ENCODE measurements at places on chromosomes 2 and 18.

- peak overlapping the region; percentile 23 for H3K27ac ChIP-seq
- DNase-seq = no peak
- no peaks in the 10 kb centered on the region for H3K4me1 ChIP-seq
- peaks cover 8% of the 10 kb centered on the region for H3K36me3 ChIP-seq
Observed at GRCh38 chr2:48474574-48475298, 55.2 kb upstream of the STON1 start.

DNA sequence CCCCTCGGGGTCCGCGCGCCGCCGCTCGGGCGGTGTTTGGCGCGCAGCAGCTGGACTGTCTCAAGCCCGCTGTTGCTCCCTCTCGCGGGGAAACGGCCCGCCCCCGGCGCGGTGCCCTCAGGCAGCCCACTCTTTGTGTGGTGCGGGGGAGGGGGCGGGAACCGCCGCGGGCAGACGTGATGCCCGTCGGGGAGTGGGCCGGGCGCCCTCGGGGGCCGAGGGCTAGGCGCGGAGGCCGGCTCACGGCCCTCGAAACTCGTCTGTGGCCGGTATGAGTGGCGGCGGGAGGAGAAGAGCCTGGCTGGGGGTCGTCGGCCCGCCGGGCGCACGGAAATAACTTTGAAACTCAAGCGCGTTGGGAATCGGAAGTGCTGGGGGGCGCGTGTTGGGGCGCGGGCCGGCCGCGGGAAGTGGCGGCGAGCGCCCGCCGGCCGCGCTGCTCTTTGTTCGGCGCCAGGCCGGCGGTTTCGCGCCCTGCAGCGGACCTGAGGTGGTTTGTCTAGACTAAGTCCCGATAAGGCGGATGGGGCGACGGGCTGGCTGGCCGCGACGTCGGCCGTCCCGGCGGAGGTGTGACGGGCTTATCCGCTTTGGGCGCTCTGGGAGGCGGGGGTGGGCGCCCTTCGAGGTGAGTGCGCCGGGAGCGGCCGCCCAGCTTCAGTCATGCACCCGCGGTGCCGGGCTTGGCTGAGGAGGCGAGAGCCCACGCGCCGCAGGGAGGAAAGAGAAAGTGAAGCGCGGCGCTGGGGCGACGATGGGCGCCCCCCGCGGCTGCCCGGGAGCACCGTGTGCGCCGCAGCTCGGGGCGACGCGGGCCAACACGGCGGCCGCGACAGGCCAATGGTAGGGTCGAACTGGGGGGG, 679 bp downstream of the PTMA start:
- no peak for DNase-seq
- H3K4me1 ChIP-seq = peaks cover 23% of the 10 kb centered on the region

GRCh38 chr2:238476258-238476657, 49.5 kb downstream of the ASB1 start:
- DNase-seq = no peak
- H3K4me3 ChIP-seq = no peak overlapping the region
- no peaks in the 10 kb centered on the region for H3K36me3 ChIP-seq
- no peaks in the 10 kb centered on the region for H3K4me1 ChIP-seq
- no peak overlapping the region for H3K27ac ChIP-seq
- H3K27me3 ChIP-seq = no peaks in the 10 kb centered on the region

DNA sequence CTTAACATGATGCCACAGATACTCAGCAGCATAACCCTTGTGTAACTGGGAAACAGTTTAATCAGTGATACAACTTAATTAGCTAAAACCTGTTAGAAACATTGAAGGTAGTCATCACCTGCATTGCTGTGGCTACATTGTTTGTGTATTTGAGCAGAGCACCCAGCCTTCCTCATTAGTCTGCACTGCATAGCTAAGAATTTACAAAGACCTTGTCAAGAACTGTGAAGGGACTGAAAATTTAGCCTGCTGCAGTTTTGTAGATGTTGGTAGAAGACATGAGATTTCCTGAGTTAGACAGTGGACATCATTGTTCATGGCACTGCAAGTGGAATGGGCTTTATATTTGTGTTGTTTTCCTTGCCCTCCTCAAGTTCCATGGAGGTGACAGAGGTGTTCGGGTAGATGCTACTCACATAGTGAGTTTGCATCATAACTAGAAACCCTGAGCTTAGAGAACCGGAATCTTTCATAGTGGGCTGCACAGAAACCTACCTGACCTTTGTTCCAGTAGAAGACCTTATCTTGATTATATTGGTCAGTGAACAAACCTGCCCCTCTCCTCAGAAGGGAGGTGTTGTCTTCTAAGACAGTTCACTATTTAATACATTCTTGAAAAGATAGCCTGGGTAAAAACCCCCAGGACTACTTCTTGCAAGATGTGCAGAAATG, 12.5 kb downstream of the VAPA start:
- DNase-seq = no peak
- peak overlapping the region; percentile 80 for H3K27ac ChIP-seq
- H3K4me1 ChIP-seq = no peaks in the 10 kb centered on the region
- no peaks in the 10 kb centered on the region for H3K36me3 ChIP-seq

DNA sequence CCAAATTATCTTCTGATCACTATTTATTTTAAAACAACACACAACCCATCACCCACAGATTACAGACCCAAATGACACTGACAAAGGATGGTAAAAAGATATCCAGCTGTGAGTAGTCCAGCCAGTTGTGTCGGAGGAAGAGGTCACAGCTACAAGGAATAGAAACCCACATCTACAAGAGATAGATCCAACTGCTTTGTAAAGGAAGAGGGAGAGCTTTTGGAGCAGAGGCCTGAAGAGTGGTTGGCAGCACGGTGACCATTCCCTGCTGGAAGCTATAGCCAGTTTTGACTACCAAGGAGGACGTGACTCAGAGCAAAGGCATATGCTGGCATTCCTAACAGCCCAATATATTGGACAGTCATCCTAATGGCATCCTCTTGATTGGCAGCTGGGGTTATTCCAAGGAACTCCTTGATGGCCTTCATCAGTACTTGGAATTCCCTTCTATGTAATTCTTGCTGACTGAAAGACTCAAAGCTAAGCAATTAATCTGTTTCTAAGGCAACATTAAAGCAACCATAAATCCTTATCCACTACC, 17.1 kb downstream of the SLC8A1 start:
- no peak overlapping the region for H3K4me3 ChIP-seq
- peaks cover 8% of the 10 kb centered on the region for H3K4me1 ChIP-seq
- H3K36me3 ChIP-seq = no peaks in the 10 kb centered on the region
- peak overlapping the region; percentile 63 for H3K27ac ChIP-seq
- no peak for DNase-seq

- H3K27ac ChIP-seq = no peak overlapping the region
- DNase-seq = no peak
- H3K36me3 ChIP-seq = no peaks in the 10 kb centered on the region
- no peaks in the 10 kb centered on the region for H3K4me1 ChIP-seq
- no peaks in the 10 kb centered on the region for H3K27me3 ChIP-seq
Observed at GRCh38 chr2:80370375-80371009, 65.9 kb upstream of the LRRTM1 start.

- peaks cover 56% of the 10 kb centered on the region for H3K36me3 ChIP-seq
- DNase-seq = no peak
- no peak overlapping the region for H3K4me3 ChIP-seq
Observed at GRCh38 chr2:24762518-24762917, 30.7 kb downstream of the PTRHD1 start.

DNA sequence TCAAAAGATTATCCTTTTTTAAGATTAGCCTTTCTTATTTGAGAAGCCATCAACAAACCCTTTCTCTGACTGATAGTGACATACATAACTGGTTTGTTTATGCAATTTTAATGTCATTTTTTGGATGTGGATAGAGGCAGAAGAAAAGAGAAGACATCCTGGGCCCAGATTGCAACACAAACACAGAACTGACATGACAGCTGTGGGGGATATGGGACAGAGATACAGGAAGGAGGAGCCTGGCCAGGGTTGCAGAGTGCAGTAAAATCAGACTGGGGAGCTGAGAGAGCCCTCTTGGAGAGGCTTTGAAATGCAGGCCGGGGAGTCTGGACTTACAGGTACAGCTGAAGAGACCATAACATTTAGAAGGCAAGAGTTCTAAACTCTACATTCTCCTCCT, 65.1 kb downstream of the SIGLEC15 start:
- H3K4me3 ChIP-seq = no peak overlapping the region
- no peaks in the 10 kb centered on the region for H3K27me3 ChIP-seq
- H3K27ac ChIP-seq = no peak overlapping the region
- no peaks in the 10 kb centered on the region for H3K4me1 ChIP-seq
- peaks cover 16% of the 10 kb centered on the region for H3K36me3 ChIP-seq

GRCh38 chr2:55707751-55708150, 14.1 kb upstream of the PNPT1 start:
- H3K27ac ChIP-seq = no peak overlapping the region
- H3K27me3 ChIP-seq = no peaks in the 10 kb centered on the region
- no peak overlapping the region for H3K4me3 ChIP-seq
- no peaks in the 10 kb centered on the region for H3K36me3 ChIP-seq
- no peak for DNase-seq

GRCh38 chr2:28681158-28681571, 70.5 kb upstream of the PPP1CB start:
- no peak for DNase-seq
- peaks cover 30% of the 10 kb centered on the region for H3K4me1 ChIP-seq
- H3K4me3 ChIP-seq = no peak overlapping the region
- H3K27ac ChIP-seq = peak overlapping the region; percentile 64
- no peaks in the 10 kb centered on the region for H3K27me3 ChIP-seq

DNA sequence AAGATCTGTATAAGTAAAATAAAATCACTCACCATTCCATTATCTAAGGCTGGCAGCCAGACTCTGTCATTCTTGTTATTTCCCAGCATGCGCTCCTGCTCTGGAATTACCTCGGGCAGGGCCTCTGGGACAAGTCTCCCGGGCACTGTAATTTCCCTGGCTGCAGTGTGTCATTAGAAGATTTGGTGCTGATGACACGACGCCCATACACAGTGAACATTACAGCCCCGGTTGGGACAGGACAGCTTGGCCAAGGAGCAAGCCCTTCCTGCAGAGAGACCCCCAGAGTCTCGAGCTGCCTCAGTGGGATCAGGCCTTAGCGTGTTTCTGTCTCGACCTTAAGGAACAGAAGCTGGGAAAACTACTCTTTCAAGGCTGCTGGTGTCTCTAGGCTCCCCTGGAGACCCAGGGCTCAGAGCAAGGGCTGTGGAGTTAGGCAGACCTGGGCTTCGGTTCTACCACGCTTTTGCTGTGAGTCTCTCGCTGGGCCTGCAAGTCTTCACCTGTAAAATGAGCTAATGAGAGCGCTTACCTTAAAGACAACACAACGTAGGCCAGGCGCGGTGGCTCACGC, 39.7 kb downstream of the SMAD7 start:
- no peak for DNase-seq
- H3K27me3 ChIP-seq = no peaks in the 10 kb centered on the region
- H3K36me3 ChIP-seq = no peaks in the 10 kb centered on the region

- no peaks in the 10 kb centered on the region for H3K27me3 ChIP-seq
- H3K27ac ChIP-seq = no peak overlapping the region
- H3K36me3 ChIP-seq = no peaks in the 10 kb centered on the region
- no peak for DNase-seq
Observed at GRCh38 chr2:61443342-61444041, 27.4 kb downstream of the USP34 start.

Data from ascending aorta (tissue), 2 donors.